ENCODE measurements at places on chromosomes 2 and 18.
A peak's percentile ranks its signal among the peaks of the same experiment; 100 is the strongest.

DNA sequence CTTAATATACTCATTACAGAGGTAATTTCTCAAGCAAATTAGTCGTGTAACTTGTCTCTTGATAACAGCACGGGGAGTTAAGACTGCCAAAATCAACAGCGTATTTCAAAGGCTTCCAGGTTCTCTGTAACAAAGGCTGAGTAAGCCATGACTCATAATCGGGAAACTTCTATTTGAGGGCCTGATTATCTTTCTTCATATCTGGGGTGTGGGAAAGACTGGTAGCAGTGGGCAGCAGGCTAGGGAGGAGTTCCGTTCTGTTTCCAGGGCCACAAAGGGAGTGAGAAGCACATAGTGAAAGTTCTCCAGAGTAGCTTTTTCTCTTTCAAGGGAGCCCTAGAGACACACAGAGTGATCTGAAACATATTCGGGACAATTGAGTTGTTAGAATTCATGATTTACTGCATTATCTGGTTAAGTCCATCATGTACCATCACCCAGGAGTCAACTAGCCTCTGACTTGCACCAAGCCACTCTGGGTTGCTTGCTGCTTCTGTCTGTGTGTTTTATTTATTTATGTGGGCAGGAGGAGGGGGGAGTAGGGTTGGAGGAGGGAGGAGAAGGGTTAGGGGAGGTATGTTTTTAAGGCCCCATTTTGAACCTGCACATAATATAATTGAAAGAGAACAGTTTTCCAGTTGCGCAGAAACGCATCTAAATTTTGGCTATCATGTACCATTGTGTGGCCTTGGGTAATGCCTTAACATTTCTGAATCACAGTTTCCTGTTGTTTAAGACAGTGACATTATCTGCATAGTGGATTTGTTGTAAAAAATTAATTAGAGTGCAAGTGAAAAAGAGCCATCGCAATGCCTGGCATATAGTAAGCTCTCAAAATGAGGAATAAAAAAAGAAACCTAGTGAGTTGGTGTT lies 80.5 kb upstream of the ITPRID2 start:
- DNase-seq = peak; percentile 58

- no peak for DNase-seq
These were observed 210.6 kb upstream of the EPAS1 start for GRCh38 chr2:46086578-46087070.

GRCh38 chr18:62814132-62814759 lies 98.9 kb downstream of the PHLPP1 start:
- DNase-seq = no peak

GRCh38 chr2:50065835-50066234 lies 911.5 kb upstream of the FSHR start:
- DNase-seq = no peak
